ENCODE measurements at places on chromosomes 13 and 19.

- no peak for DNase-seq
Measured at GRCh38 chr19:5038631-5039271, 69.8 kb downstream of the KDM4B start.

DNA sequence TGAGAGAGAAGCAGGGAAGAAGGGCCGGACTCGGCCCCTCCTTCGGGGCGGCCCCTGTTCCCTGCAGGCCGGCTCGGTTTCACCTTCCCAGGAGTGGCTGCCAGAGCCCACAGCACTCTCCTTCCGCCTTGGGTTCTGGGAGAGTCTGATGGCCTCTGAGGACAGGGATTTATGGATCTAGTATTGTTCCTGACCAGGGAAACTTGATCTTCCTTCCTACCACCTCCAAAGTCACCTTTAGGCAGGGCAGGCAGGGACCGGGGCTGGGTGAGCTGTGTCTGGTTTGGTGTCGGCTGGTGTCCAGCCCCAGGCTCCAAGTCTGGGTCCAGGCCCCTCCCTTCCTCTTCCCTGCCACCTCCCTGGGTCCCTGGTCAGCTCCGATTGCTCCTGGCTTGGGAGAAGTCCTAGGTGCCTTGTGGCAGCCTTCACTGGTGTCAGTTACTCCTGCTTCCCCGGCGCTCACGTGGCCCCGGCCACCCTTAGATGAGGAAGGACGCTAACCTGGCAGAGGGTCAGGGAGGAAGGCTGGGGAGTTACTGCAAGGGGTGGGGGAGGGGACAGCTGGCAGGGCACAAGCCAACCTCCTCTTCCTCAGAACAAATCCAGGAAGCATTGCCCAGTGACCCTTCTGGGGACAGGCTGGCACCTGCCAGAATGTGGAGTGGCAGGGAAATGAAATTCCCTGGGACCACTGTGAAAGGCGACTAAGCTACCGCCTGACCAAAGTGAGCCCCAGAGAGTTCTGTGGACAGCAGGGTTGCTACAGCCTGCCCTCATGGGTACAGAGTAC is 18.8 kb downstream of the RFX1 start:
- DNase-seq = no peak

DNA sequence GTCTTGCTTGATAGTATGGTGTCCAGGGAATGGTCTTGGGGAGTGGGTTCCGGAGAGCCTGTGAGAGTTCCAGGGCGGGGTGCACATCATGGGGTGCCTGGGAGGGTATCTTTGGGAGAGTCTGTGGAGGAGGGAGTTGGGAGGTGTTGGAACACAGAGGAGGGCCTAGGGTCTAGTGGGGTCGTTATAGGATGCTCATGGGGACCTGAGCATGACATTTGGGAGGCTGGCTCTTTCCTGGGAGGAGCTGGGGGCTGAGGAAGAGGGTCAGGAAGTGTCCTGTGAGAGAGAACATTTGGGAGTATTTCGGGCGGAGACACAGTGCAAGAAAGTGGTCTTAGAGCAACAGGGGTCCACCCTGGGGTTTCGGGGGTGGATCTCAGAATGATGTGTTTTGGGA is 2.7 kb downstream of the ACTL9 start:
- DNase-seq = no peak

- DNase-seq = no peak
Measured at GRCh38 chr19:31597616-31598015, 248.4 kb upstream of the TSHZ3 start.

- no peak for DNase-seq
Measured at GRCh38 chr19:55315956-55316525, 9.1 kb downstream of the TMEM150B start.

Data from activated CD8-positive, alpha-beta memory T cell treated with anti-CD3 and anti-CD28 coated beads, Interleukin-2, amount 50 U/mL, for 48 hours (primary cell).